ENCODE measurements at places on chromosomes 6 and 20. TPM values are rescaled to one million over a fixed set of nuclear protein-coding genes. Genes with fewer than 3 reads are reported as not detected.

The CABLES2 gene
- polyA plus RNA-seq = 2.2 TPM

The MAS1 gene
- not detected for polyA plus RNA-seq

The ARMC12 gene
- 1.7 TPM for polyA plus RNA-seq

The CPNE5 gene
- 0.09 TPM for polyA plus RNA-seq

The TSHZ2 gene
- 1.1 TPM for polyA plus RNA-seq

The FAXC gene
- 4.0 TPM for polyA plus RNA-seq

The GPLD1 gene
- polyA plus RNA-seq = 0.01 TPM

The POFUT1 gene
- polyA plus RNA-seq = 37.3 TPM

The IL17F gene
- not detected for polyA plus RNA-seq

The TAAR1 gene
- polyA plus RNA-seq = not detected

The LHFPL5 gene
- polyA plus RNA-seq = not detected

The TOMM34 gene
- 47.7 TPM for polyA plus RNA-seq

The CAGE1 gene
- 0.04 TPM for polyA plus RNA-seq

The RBPJL gene
- polyA plus RNA-seq = not detected

The KCNK15 gene
- polyA plus RNA-seq = 0.03 TPM

The MCHR2 gene
- polyA plus RNA-seq = not detected

The SLC17A3 gene
- not detected for polyA plus RNA-seq

The MACROD2 gene
- polyA plus RNA-seq = 0.49 TPM

The BCAS1 gene
- not detected for polyA plus RNA-seq

The LAMA5 gene
- 6.9 TPM for polyA plus RNA-seq

The CD93 gene
- polyA plus RNA-seq = 0.01 TPM

The SMIM13 gene
- 5.4 TPM for polyA plus RNA-seq

The TCP11 gene
- polyA plus RNA-seq = not detected

The CDSN gene
- 4.0 TPM for polyA plus RNA-seq

The SEL1L2 gene
- polyA plus RNA-seq = not detected

The CBFA2T2 gene
- polyA plus RNA-seq = 8.7 TPM

Data from keratinocyte (primary cell).